ENCODE measurements at places on chromosomes 6 and 20. TPM values are rescaled to one million over a fixed set of nuclear protein-coding genes. Genes with fewer than 3 reads are reported as not detected.

SS18L1 gene
- total RNA-seq = 7.9 TPM

SLC4A11 gene
- total RNA-seq = 4.0 TPM

BPIFA1 gene
- not detected for total RNA-seq

TRIM15 gene
- total RNA-seq = not detected

PTGIS gene
- total RNA-seq = not detected

FOXA2 gene
- total RNA-seq = not detected

OVOL2 gene
- not detected for total RNA-seq

ANKRD6 gene
- total RNA-seq = not detected

PACSIN1 gene
- not detected for total RNA-seq

SERAC1 gene
- total RNA-seq = 7.1 TPM

CFB gene
- total RNA-seq = 0.48 TPM

METTL24 gene
- not detected for total RNA-seq

FAM184A gene
- total RNA-seq = not detected

DUSP15 gene
- not detected for total RNA-seq

SLC17A2 gene
- total RNA-seq = not detected

IFT52 gene
- total RNA-seq = 29.1 TPM
